ENCODE measurements at places on chromosomes 2 and 18.

DNA sequence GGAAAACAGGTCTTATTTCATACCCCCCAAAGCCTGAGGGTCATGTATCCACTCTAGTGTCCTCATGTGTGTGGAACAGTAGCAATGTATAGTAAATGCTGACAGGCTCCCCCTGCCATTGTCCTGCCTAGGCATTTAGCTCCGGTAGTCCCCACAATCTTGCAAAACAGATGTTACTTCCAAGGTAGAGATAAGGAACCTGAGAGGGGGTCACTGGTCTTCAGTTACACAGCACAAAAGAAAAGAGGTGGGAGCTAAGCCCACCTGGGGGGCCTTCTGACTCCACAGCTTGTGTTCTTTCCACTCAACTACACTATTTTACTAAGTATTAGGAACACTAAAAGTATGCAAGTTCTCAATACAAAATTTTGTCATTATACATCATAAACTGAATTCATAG, 17.4 kb upstream of the FECH start:
- no peak for DNase-seq

GRCh38 chr18:12242658-12243260, 11.4 kb upstream of the CIDEA start:
- no peak for DNase-seq

GRCh38 chr18:26821181-26821580, 44.3 kb downstream of the AQP4 start:
- DNase-seq: no peak

- no peak for DNase-seq
Observed at GRCh38 chr18:3912705-3913104, 462.7 kb downstream of the TGIF1 start.

DNA sequence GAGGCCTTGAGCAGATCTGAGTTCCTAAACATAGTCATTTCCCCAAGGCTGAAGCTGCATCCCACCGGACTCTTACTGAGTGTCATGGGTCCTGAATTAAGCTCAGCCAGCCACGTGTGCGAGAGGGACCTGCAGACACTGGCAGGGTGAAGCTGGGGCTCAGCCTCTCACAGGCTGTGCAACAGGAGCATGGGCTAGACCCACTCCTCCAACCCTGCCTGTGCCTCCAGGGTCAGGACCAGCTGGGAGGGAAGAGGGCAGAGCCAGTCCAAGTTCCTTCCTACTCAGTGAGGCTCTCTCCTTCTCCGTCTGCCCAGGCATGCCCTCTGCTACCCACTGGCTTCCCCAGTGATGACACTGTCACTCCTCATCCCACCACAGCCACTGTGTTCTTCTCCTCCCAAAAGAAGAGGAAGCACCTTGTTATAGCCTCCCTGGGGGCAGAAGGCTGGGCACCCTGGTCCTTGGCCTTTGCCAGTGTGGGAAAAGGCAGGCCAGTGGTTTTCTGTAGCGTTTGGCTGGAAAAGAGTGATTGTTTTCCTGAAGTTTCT, 78.9 kb downstream of the KCNF1 start:
- DNase-seq: no peak

GRCh38 chr2:175097297-175097696, 70.7 kb downstream of the ATF2 start:
- no peak for DNase-seq

- DNase-seq: no peak
Observed at GRCh38 chr2:230520875-230521155, 104.8 kb downstream of the SP100 start.

DNA sequence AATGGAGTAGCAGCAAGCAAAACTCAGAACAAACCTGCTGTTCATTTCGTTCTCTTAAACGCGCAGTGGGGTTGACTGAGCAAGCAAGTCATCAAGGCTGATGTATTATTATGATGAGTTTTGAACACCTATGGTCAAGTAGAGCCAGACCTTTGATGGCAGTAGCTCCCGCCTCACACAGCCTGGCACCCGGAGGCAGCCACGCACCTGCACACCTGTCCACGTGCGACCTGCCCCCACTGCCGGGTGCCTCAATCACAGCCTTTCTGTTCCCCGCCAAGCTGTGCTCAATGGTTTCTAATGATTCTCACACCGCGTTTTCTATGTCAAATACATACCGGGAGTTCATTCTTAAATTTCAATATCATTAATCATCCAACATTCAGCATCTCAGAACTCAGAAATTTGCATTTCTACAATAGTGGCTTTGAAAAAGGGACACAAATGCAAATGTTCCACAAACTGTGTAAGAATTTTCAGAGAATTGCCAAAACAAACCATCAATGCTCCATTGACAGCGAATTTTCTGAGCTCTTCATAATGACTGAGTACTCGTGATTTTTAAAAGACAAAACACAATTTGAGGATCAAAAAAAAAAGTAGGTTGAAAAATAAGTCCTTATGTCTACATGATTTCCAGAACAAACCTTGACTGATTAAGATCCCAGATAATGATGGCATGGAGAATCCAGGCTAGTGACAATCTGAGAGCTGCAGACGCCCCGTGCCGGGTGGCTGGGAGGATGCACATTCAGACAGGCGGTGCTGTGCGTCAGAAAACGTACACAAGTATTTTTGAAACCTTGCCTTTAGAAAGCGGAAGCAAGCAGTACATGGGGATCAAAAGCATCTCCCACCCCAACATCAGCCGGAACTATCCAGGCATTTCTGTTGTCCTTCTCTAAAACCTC, 56.6 kb downstream of the HDAC4 start:
- DNase-seq: no peak

DNA sequence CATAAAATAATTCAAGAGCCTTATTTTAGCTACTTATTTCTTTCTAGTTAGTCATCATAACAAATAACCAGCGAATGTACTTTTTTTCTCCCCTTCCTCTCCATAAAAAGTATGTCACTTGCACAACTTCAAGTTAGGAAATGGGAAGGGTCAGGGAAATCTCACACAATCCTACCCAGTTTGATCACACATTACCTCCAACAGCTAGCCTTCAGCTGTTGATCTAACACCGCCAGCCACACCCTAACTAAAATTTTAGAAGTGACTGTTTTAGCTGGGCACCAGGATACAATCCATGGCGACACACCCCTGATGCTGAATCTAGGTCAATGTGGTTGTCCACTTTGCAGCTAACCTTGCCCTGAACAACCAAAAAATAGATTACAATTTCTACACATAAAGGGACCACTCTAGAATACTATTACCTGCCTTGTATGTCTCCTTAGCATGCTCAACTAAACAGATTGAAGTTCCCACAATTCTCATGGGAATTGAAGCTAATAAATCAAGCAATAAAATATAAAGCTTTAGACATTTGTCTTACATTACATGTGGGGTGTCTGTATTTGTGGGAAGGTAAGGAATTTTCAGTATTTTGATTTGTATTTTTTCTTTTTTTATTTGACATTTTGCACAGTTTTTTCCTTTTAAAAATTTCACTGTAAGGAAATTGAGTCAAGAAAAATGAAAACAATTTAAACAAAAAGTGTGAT, 7.3 kb upstream of the COL3A1 start:
- no peak for DNase-seq

DNA sequence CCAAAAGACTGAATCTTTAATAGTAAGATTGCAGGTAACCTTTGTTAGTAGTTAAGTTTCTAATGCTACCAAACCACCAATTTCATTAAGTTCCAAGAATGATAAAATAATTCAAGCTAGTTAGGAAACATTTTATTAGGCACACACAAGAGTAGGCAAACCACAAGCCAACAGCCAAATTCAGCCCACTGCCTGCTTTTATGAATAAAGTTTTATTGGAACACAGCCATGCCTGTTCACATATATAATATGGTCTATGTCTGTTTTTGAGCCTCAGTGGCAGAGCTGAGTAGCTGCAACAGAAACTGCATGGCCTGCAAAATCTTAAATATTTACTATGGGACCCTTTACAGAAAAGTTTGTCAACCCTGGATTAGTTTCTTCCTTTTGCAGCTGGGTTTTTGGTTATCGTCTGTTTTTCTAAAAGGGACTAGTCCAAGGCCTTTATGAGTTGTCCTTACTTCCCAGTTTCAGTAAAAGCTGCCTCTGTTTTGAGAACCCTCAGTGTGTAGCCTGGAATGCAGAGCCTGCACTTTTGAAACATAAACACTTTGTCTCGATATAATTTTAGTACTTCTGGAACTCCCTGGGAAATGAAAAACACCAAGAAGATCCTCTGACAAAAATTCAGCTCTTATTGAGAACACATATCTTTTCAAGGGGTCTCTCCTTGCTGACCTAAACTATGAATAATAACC, 39.1 kb downstream of the FRZB start:
- no peak for DNase-seq

DNA sequence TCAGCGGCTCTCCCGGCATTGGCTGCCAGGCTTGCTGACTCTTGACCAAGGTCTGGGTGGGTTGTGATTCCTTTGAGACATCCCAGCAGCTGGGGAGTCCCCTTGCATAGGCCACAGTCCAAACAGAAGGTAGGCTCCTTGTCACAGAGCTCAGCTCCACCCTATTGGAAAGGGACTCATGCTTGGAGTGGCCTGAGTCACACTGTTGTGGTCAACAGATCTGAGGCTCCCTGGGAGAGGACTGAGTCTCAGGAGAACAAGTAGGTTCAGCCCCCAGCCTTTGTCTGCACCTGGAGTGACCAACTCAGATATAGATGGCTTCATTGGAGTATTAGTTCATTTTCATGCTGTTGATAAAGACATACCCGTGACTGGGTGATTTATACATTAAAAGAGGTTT, 32.1 kb upstream of the SH3BP4 start:
- DNase-seq: no peak

DNA sequence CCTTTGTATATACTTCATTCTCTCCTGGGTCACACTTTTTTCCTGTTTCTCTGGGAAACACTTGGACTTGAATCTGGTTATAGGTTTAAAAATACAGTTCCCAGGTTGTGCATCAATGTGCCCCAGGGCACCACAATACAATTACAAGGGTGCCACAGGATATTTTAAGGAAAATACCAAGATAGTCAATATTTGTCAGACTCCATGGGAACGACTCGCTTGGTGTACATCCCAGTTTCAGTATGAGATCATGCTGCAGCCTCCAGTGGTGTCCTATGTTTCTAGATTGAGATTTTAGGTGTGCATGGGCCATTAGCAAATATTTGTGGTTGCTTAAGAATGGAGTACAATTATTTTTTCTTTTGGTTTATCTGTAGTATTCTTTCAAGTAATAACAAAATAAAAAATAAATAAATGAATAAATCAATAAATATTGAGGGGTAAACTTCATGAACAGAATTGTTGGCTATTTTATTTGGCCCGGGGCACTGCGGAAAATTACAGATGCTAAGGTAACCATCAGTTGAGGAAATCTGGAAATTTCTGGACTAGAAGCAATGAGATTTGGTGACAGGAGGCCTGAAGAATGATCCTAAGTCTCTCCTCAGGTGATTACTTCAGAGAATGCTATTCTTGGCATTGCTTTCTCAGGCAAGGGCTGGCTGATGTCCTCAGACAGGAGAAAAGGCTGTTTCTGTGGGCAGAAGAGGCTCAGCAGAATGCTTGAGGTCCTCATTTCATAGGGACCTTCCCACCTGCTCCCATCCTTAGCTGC, 649.3 kb upstream of the SOX11 start:
- no peak for DNase-seq

DNA sequence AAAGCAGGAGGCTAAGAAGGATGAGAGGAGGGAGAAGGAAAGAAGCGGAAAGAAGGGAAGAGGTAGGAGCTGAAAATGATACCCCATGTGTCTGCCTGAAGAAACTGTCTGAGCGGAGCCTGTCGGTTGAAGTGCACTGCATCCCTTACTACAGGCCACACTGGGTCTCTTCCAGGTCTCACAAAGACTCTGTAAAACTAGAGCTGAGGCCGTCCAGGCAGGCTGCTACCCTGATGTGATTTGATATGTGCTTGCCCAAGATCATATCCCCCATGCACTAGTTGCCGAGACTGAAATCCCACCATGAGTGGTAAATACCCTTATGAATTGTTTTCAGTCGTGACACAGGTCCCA, 134.4 kb downstream of the MAIP1 start:
- no peak for DNase-seq

- no peak for DNase-seq
Observed at GRCh38 chr18:1658908-1659566, 754.4 kb downstream of the ADCYAP1 start.

DNA sequence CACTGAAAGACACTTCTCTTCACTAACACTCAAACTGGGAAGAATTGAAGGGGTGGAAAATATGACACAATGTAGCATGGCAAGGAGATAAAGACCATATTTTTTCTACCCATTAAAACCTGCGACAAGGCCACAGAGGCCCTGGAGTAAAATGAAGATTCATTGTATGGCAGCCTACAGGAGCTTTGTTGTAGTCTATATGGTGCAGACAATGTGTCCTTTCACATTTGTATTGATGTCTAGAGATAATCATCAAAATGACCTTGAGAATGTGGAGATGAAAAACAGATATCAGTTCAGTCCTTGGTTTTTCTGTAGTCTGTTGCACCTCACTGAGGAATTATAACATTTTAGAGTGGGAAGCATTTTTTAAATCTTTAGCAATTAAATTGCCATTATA, 80.1 kb downstream of the CSRNP3 start:
- no peak for DNase-seq

DNA sequence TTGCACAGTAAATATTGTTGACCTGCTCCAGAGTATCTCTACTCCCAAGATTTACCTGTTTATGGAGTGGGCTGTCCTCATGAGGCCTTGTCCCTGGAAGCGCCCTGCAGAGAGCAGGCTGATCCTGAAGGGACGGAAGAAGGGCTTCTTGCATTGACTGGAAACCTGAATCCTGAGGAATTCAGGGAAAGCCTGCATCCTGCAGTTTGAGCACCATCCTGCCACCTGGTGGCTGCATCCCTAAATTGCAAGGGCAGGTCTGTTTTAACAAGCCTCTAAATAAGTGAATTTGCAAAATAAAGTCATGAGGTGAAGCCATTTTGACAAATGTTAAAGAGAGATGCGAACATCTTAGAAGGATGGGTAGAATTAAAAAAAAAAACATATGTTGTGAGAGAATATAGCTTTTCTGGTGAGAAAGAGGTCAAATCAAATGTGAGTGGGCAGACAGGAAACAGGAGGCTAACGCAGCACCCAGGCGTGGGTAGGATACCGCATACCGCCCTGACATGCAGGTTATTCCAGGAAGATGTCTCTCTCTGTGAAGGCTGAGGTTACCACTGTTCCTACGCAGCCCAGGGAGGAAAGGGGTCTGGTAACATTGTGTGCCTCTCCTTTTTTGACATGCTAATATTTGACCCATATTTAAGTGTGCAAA, 754.9 kb downstream of the RNF144A start:
- DNase-seq: no peak

DNA sequence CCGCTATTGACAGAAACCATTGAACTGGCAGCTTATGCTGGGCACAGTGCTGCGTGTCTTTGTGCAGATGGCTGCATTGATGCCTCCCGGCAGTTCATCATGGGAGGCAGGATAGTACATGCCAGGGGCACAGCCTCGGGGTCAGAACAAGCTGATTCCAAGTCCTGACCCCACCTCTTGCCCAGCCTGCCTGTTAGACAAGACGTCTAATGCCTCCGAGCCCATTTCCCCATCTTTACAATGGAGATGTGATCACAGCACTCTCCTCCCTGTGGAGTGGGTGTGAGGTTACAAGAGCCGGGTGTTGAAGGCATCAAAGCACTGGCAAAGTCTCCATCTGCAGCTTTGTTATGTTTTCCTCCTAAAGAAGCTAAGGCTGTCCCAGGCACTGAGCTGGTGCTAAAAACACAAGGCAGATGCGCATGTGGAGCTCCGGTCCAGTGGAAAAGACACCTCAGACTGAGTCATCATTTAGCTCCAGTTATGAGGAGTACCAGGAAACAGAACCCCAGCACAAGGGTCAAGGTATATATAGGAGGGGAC, 125.7 kb upstream of the EPAS1 start:
- no peak for DNase-seq
